ENCODE measurements at places on chromosomes 16 and 17.

GRCh38 chr17:63983320-63983719 lies 10.6 kb upstream of the SCN4A start:
- DNase-seq = no peak

GRCh38 chr16:27220991-27221390 lies 17.7 kb downstream of the KDM8 start:
- no peak for DNase-seq

DNA sequence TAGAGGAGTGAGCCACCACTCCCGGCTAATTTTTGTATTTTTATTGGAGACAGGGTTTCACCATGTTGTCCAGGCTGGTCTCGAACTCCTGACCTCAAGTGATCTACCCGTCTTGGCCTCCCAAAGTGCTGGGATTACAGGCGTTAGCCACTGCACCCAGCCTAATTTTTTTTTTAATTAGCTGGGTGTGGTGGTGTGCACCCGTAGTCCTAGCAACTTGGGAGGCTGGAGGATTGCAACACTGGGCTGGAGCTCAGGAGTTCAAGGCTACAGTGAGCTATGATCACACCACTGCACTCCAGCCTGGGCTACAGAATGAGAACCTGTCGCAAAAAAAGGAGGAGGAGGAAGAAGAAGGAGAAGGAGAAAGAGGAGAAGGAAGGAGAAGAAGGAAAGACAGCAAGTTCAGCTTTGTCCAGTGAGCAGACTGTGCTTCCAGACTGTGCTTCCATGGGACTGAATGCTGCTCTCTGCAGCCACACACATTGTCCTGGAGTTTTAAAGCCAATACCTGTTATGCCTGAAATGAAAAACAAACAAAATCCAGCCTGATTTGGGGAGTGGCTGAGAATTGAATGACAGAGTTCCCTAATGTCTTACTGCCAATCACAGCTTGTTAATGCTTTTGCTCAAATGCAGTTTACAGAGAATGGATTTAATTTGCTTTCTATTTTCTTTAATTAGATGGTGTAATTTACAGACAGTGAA lies 2.8 kb upstream of the TNFRSF13B start:
- no peak for DNase-seq

DNA sequence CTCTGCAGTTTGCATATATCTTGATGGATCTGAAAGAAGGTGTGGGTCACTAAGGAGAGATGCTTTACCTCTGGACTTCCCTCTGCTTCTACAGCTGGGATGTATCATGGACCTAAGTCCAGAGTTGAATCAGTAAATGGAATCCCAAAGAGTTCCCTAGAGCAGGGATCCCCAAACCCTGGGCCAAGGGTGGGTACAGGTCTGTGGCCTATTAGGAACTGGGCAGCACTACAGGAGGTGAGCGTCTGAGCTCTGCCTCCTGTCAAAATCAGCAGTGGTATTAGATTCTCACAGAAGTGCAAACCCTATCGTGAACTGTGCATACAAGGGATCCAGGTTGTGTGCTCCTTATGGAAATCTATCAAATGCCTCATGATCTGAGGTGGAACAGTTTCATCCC lies 39.3 kb downstream of the NKD1 start:
- no peak for DNase-seq

DNA sequence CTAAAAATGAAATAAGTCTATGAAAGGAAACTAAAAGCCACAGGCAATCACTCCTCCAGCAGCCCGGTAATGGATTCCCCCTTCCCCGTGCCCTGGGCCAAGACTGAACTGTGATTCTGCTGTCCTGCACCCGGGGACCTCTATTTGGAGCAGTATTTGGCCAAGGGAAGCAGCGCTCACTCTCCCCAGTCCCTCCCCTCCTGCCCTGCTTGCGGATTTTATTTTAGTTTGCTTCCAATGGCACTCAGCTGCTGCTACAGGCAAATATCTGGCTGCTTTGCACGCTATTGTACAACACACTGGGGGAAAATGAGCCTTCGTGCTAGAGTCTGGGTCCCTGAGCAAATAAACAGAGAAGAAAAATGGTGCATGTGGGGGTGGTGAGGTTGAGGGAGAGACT lies 975.7 kb upstream of the RBFOX1 start:
- DNase-seq = no peak

DNA sequence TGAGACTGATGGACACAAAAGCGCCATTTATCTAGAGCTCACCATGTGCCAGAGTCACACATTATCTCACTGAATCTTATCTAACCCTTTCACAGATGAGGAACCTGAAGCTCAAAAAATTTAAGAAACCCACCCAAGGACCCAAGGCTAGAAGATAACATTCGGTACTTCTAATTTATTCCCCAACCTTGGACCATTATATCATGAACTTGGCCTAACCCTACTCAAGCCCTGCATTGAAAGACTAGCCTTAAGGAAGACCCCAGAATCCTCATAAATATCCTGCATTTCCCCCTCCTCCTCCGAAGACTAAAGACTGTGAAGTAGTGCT lies 548 bp upstream of the DYNC1LI2 start:
- no peak for DNase-seq

DNA sequence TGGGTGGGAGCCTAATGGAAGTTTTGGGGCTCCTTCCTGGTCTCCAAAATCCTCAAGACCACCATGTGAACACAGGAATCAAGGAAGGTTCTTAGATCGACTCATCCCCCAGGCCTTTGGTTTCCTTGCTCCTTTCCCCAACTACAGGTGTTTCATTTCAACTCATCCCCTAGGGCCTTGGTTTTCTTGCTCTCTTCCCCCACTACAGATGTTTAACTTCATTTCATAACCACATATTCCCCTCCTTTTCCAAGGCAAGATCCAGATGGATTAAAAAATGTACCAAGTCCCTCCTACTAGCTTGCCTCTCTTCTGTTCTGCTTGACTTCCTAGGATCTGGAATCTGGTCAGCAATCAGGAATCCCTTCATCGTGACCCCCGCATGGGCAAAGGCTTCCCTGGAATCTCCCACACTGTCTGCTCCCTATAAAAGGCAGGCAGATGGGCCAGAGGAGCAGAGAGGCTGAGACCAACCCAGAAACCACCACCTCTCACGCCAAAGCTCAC lies at the start of gene CCL11:
TSS of gene CCL11 (plus strand) at position 457 of the 507 bp plus-strand sequence. CDS start 67 bp downstream, outside the sequence.
- no peak for DNase-seq

GRCh38 chr16:49022351-49022963 lies 259.2 kb downstream of the CBLN1 start:
- DNase-seq = no peak

DNA sequence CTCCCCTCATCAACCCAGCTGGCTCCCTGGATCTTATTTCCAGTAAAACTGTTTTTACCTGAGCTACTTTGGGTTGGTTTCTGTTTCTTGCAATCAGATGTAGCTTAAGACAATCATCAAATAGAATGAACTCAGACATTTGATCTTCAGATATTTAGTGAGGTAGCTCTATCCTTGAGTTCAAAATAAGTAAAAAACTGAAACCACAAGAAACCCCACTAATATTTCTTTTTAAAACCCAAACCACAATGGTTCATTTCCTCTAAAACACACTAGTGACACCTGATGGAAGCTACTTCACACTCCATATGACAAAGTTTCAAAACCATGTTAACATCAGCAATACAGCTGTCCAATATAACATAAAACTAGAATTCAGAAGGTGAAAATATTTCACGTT lies 37.8 kb downstream of the CACNG1 start:
- DNase-seq = no peak

GRCh38 chr16:50570354-50570753 lies 22.2 kb downstream of the NKD1 start:
- DNase-seq = no peak

- DNase-seq = no peak
These were observed 50.8 kb upstream of the CDR2 start for GRCh38 chr16:22425036-22425801.

GRCh38 chr16:46918905-46919792 lies 35.0 kb downstream of the GPT2 start:
- DNase-seq = no peak

- no peak for DNase-seq
These were observed 57.8 kb downstream of the FOXK2 start for GRCh38 chr17:82577300-82577699.
